Fibroblast of villous mesenchyme (primary cell): ENCODE measurements at places on chromosomes 2 and 18. TPM values are rescaled to one million over a fixed set of nuclear protein-coding genes. Genes with fewer than 3 reads are reported as not detected.

IL36A gene
- not detected in 2 replicates for total RNA-seq

KRTCAP3 gene
- total RNA-seq: not detected in 2 replicates

OR6B3 gene
- total RNA-seq: not detected in 2 replicates

STARD6 gene
- 0.43 TPM in 1 of 2 replicates, not detected in the other for total RNA-seq

MOCOS gene
- total RNA-seq: 3.0 and 7.1 TPM in 2 replicates

PLB1 gene
- 0.32 and 3.0 TPM in 2 replicates for total RNA-seq

NBAS gene
- 81.8 and 109 TPM in 2 replicates for total RNA-seq

RNPEPL1 gene
- total RNA-seq: 9.5 and 15.5 TPM in 2 replicates

ZNF396 gene
- total RNA-seq: 0.64 and 1.3 TPM in 2 replicates

NPHP1 gene
- 4.3 and 4.8 TPM in 2 replicates for total RNA-seq

LRRTM1 gene
- not detected in 2 replicates for total RNA-seq

IL36RN gene
- total RNA-seq: not detected in 2 replicates

KCNF1 gene
- not detected in 2 replicates for total RNA-seq

TUBA4B gene
- not detected in 2 replicates for total RNA-seq

IMPACT gene
- 25.8 and 35.4 TPM in 2 replicates for total RNA-seq

C2orf69 gene
- total RNA-seq: 9.7 and 16.4 TPM in 2 replicates

FAM98A gene
- total RNA-seq: 152 and 179 TPM in 2 replicates

MARCO gene
- total RNA-seq: not detected in 2 replicates

GALNT3 gene
- 1.3 and 4.3 TPM in 2 replicates for total RNA-seq

MAL gene
- not detected in 2 replicates for total RNA-seq

DLGAP1 gene
- under 0.01 and 0.86 TPM in 2 replicates for total RNA-seq

FARP2 gene
- 34.1 and 37.6 TPM in 2 replicates for total RNA-seq

UGT1A3 gene
- not detected in 2 replicates for total RNA-seq

NPAS2 gene
- 13.9 and 17.3 TPM in 2 replicates for total RNA-seq

VWC2L gene
- total RNA-seq: under 0.01 TPM in 1 of 2 replicates, not detected in the other

UGT1A4 gene
- not detected in 2 replicates for total RNA-seq

GNLY gene
- total RNA-seq: not detected in 2 replicates

SH2D6 gene
- 0.43 TPM in 1 of 2 replicates, not detected in the other for total RNA-seq

TMEM37 gene
- total RNA-seq: 0.64 and 1.3 TPM in 2 replicates

NT5DC4 gene
- not detected in 2 replicates for total RNA-seq

RUFY4 gene
- total RNA-seq: not detected in 2 replicates

MYO7B gene
- 0.86 TPM in 1 of 2 replicates, not detected in the other for total RNA-seq

APLF gene
- 6.4 and 8.6 TPM in 2 replicates for total RNA-seq
